ENCODE measurements at places on chromosomes 1 and 21.
A peak's percentile ranks its signal among the peaks of the same experiment; 100 is the strongest.

DNA sequence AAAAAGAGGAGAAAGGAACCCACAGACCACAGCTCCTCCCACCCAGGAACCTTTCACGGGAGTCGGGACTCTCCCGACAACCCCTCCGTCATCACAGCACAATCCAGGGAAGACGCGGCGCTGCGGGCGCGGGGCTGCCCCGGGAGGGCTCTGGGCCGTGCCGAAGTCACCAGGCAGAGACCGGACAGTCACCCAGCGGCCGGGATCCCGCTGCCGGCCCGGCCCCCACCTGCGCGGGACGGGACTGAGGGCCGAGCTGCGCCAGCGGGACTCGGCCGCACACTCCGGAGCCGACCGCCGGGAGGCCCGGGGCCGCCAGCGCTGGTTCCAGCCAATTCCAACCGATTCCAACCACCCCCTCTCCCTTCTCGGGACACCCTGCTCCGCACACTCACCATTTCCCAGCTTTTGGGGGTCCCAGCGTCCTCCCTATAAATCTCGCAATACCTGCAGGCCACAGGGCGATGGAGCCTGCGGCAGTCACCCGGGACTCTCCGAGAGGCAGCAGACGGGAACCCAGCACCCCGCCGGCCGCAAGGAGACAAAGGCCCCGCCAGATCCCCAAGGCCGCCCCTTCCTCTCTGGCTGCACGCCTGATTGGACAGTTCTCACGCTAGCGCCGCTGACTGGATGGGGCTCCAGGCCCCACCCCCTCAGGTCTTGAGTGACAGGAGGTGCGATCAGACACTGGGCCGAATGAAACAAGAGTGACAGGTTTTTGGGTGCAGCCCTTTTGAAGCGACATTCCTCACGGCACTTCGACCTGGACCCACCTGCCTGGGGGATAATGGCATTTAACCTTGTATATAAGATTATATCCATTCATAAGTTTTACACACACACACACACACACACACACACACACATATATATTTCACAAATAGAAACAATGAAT, at the start of gene ZNF695:
Gene ZNF695, minus strand, starts transcription at position 547 of the 895 bp plus-strand sequence. Its CDS starts 149 bp downstream, at position 398.
- DNase-seq, result peak; percentile 21

- no peak for DNase-seq
Observed at GRCh38 chr21:33966324-33966949, 50.8 kb upstream of the ATP5PO start.

GRCh38 chr1:51190961-51191360, 45.1 kb upstream of the RNF11 start:
- no peak for DNase-seq

DNA sequence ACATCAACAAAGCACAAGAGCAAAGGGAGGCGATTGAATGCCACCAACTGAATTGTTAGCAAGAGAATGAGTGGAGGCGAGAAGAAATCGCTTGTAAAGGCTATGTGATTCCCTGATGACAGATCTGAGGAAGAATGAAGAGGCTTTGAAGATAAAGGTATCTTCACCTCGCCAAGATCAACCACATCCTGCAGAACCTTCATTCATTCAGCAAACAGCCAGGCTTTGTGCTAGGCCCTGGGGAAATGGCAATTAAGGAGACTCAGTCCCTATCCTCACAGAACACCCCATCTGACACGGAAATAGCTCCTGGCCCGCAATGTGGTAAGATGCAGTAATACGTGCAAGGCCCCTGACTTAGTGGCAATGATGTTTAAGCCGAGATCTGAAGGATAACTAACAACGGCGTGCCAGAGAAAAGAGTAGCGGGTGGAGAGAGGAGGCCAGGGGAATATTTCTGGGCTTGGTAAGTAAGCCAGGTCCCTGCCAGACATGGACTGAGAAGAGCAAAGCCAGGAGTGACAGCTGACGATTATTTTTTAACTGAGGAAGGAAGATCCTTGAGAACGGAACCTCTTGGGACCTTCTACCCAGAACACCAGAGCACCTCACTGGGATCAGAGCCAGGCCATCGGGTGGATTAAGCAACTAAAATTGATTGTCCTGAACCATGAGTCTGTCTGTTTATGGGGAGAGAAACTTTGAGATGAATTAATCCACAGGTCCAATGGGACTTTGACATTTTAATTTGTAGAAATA, 4.6 kb upstream of the VSIG8 start:
- DNase-seq, result no peak

DNA sequence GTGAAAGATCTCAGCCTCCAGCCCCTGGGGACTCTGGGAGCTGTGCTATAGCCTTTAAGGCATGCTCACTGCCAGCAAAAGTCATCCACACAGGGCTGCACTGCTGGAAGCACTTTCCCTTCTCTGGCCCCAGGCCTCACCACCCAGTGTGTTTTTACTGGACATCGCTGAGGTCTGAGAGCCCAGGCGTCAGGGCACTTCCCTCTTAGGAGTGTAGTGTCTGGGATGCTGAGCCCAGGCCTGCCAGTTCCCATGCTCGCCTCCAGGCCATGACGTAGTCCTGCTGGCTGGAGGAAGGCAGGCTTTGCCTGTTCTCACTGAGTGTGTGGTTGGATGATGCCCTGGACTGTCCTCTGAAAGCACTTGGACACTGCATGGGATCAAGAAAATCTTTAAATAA, 101.2 kb downstream of the GDAP2 start:
- DNase-seq, result no peak

GRCh38 chr1:84069236-84069845, 70.4 kb upstream of the TTLL7 start:
- no peak for DNase-seq

DNA sequence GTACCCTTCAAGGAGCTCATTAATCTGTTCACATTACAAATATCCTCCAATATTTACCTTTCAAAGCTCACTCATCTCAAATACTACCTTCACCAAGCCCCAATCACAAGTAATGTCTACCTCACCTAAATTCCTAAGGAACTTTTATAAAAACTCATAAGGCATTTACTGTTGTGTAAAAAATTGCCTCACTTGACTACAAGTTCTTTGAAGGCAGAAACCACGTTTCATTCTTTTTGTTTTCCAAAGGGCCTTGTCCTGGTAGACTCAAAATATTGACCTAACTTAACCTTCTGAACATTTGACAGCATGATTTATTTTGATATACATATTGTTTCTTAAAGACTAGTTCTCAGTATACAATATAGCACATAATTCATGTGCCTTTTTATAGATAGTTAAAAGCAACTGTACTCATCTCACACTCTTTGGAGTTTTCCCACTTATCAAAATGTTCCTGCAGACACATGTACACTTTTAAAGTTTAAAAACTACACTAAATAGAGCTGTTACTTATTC, 2.5 kb downstream of the USP33 start:
- no peak for DNase-seq

DNA sequence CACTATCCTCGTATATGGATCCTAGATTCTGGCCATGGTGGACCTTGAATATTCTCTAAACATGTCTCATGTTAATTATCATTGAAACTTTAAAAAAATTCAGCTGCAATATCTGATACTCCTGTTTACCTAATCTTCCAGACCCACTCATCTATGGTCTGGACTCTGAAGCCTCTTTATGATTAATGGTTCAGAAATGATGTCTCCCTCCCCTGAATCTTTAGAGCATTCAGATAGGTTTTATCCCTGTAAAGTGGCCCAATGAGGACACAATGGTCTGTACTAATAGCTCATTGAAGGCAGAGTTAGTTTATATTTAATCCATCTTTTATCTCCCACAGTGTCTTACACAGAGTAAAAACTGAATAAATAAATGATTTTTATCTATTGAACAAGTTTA, 53.0 kb upstream of the DUSP10 start:
- DNase-seq, result no peak

GRCh38 chr1:78511334-78511733, 20.6 kb downstream of the PTGFR start:
- DNase-seq, result no peak

- DNase-seq, result no peak
Observed at GRCh38 chr1:169753549-169753948, 19.7 kb upstream of the SELE start.

DNA sequence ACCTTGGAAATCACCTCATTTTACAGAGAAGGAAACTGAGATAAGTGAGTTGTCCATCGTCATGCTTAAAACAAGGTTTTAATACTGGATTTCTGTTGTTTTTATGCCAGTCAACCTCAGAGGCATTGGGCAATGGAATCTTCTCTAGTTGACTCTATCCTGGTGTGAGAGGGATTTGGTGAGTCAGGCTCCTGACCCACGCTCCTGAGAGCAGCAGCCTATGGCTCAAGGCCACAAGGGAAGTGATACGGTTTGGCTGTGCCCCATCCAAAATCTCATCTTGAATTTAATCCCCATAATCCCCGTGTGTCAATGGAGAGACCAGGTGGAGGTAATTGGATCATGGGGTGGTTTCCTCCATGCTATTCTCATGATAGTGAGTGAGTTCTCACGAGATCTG, 90.1 kb downstream of the TLR5 start:
- DNase-seq, result no peak

DNA sequence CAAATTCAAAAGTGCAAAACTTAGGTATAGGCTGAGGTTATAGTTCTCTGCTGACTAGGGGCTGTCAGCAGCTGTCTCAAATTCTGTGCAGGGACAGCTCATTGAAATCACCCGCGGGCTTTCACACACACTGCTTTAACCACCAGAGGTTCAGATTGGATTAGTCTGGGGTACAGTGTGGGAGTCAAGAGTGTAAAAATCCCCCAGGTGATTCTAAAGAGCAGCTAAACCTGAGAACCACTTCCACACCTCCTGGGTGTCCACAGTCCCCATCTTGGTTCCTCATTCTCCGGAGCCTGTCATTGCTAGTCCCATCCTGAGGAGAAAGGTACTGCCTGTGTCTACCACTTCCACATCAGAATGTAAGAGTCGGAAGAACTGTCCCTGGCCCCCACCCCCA, 9.9 kb upstream of the TDRD10 start:
- no peak for DNase-seq

- no peak for DNase-seq
Observed at GRCh38 chr1:8182034-8182761, 135.7 kb upstream of the SLC45A1 start.

DNA sequence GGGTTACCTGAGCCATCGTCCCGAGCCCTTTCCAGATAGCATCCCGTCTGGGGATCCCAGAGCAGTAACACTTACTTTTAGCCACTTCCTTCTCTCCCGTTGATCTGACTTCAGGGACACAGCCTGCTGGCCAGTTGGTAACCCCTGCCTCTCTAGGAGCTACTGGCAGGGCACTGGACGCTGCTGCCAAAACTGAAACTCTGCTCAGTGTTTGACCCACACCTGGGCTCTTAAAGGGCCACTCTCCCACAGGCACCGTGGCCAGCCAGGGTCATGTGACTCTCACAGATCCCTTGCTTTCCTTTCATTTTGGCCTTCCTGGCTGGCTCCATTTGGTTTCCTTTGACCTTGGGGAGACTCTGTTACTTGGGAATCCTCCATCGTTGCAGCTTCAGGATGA, at the start of gene PIGR:
Gene PIGR, minus strand, starts transcription at position 206 of the 400 bp plus-strand sequence. CDS start 5,935 bp downstream, outside the sequence.
- no peak for DNase-seq

All from stimulated activated CD4-positive, alpha-beta T cell treated with anti-CD3 and anti-CD28 coated beads, Interleukin-2, amount 100 ng/mL, for 48 hours (primary cell).